ENCODE measurements at places on chromosomes 3 and 15.

GRCh38 chr15:31477851-31478701 is 151.4 kb downstream of the KLF13 start:
- DNase-seq: no peak

GRCh38 chr3:126445506-126445905 is 30.2 kb downstream of the ZXDC start:
- DNase-seq: no peak

- DNase-seq: no peak
Measured at GRCh38 chr3:98692787-98693473, 70.2 kb upstream of the ST3GAL6 start.

- DNase-seq: peak; percentile 33
Measured at GRCh38 chr3:157263027-157263426, 103.1 kb upstream of the CCNL1 start.

- DNase-seq: no peak
Measured at GRCh38 chr3:41674449-41674848, 287.5 kb downstream of the ULK4 start.

DNA sequence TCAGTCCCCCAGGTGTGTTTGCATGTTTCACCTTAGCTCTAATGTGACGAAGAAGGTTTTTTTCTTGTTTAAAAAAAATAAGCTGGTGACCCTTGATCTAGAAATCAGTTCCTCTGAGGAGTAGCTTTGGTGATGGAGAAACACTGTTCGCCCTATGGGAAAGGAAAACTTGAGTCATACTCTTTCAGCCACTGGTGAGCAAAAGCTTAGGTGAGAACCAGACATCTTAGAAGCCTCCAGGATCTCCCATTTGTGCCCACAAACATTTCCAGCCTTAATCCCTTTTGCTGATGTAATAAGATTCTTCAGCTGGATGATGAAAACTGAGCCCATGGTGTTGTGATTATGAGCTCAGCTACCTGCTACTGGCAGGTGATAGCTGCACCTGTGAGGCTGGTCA is 37.8 kb downstream of the SLC27A2 start:
- peak; percentile 8 for DNase-seq

- peak; percentile 75 for DNase-seq
Measured at GRCh38 chr3:197181741-197182140, 116.7 kb downstream of the DLG1 start.

- peak; percentile 73 for DNase-seq
Measured at GRCh38 chr3:192917028-192917403, 640 bp downstream of the MB21D2 start.

DNA sequence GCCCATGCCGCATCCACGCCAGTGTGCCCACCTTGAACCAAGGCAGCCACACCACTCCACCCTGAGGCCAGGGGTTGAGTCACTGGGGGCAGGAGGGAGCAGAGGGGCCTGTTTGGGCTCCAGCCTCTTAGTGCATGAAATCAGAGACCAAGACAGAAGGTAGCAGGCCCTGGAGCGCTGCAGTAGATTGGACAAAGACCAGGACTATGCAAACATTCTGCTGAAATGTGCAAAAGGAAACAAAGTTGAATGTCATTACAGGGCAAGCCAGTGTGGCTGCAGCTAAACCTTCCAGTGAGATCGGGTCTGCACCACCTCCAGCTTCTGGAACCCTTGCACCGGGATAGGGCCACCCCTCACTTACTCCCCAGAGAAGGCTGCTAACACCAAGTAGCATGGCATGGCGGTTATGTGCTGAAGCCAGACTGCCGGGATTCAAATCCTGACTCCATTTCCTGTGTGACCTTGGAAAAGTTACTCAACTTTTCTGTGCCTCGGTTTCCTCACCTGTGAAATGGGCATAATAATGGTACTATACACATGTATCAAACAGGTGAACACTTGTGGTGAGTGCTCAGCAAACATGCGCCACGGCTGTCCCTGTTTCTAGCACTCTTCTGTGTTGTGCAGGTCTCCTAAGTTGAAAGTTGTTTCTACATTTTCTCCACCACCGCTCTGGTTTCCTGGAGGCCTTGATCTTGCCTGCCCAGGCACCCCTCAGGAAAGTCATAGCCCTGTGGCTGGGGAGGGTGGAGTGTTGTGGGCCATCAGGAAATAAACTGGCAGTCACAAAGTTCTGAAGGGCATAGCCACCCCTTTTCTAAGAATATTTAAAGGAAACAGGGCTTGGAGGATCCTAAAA is 25.0 kb upstream of the GP9 start:
- DNase-seq: no peak

GRCh38 chr3:185484296-185484695 is 14.5 kb downstream of the TMEM41A start:
- DNase-seq: no peak

DNA sequence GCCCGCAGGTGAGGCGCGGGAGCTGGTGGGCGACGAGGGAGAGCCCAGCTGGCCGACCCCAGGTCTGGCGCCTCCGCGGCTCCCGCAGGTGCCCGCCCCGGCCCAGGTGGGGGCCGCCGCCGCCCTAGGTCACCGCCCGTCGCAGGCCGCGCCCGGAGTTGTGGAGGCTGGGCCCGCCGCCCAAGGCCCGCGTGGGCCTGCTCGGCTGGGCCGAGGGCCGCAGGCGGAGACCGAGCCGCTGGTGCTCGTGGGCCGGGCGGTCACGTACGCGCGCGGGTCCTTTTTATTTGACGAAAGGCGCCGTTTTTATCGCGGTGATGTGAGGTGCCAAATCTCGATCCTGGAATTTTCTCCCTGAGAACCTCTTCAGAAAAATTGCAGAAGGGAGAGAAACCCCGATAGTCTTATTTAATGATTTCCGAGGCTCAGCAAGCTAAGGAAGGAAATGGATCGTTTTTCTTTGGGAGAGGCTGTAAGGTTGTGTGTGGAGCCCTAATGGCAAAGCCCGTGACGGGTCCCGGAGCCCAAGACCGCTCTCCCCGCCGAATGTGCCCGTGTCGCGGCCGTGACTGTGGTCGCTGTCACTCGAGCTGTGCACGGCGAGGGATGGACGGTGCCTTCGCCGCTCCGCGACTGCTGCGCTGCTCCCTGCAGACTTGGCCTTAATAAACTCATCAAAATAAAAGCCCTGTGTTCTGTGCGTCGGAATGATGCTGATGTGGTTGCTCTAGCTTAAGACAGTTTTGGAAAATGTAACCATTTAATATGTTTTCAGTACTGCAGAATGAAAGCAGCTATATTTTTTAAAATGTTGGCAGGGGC is 612 bp downstream of the APPL1 start:
- peak; percentile 32 for DNase-seq

- DNase-seq: peak; percentile 81
Measured at GRCh38 chr15:68252925-68253534, 23.5 kb upstream of the CLN6 start.

DNA sequence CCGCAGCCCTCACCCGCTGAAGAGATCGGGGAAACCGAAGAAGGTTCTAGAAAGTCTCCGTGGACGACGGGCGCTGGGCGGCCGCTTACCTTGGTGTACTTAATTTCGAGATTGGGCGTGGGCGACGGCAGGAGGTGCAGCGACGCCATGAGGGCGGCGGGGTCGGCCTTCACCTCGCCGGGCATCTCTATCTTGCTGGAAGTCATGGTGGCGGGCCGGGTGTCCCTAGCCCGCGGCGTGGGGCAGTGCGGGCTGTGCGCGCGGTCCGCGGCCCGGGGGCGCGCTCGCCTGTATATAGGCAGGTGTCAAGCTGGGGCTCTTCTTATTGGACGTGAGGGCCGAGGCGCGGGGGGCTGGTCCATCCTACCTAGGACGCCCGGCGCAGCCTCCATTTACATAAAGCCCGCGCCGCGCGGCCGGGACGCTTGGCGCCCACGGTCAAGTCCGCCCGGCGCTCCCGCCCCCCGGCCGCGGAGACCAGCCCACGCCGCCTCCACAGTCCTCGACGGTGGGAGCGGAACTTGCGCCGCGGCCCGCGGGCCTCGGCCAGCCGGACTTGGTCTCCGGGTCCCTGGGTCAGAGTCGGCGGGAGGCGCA is at the start of gene ALDH1A2:
TSS of gene ALDH1A2 (minus strand) at position 267 of the 597 bp plus-strand sequence. CDS start at position 206, 61 bp downstream.
- DNase-seq: no peak

GRCh38 chr3:49619649-49620048 is 54.5 kb upstream of the APEH start:
- no peak for DNase-seq

DNA sequence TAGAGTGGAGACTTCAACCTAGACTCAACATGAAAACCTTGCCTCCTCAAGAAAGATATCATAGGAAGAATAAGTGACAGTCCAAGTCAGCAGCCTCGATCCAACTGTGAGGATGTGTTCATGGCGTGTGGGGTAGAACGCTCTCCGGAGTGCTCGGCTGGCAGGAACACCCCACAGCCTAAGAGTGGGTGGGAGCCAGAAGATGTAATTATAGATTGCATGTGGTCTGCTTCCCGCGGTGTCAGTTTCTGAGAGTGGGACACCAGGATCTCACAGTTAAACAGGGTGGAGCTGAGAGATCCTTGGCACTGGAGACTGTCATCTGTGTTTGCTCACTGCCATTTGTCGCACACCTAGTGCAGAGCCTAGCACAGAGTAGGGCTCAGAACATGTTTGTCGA is 158.0 kb downstream of the CTNNB1 start:
- no peak for DNase-seq

DNA sequence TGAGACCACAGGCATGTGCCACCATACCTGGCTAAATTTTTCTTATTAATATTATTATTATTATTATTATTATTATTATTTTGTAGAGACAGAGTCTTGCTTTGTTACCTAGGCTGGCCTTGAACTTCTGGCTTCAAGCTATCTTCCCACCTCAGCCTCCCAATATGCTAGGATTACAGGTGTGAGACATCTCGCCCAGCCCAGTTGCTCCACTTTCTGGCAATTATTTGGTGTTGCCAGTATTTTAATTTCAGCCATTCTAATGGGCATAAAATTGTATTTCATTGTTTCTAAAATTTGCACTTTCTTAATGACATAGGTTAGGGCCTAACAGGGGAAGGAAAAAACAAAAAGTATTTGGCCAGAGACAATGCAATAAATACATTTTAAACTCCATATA is 1217.6 kb upstream of the ALCAM start:
- no peak for DNase-seq

All from fibroblast of skin of right quadriceps (primary cell).